ENCODE measurements at places on chromosomes 7 and 10.

DNA sequence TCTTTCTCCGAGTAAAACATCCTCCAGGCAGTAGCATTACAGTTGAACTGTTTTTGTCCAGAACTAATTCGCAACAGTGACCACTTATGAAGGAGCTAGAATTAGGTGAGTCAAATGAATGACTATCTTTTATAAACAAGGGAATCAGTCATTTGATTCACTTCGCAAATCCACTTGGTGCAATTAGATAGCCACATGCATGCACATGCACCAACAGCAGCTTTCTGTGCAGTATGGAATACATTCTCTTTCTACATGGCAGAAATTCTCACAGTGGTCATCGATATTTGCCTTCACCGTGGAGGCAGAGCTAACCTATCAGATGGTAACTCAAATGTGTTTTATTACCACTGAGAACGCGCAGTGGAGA lies 118.8 kb downstream of the CDK6 start:
- DNase-seq, result no peak

DNA sequence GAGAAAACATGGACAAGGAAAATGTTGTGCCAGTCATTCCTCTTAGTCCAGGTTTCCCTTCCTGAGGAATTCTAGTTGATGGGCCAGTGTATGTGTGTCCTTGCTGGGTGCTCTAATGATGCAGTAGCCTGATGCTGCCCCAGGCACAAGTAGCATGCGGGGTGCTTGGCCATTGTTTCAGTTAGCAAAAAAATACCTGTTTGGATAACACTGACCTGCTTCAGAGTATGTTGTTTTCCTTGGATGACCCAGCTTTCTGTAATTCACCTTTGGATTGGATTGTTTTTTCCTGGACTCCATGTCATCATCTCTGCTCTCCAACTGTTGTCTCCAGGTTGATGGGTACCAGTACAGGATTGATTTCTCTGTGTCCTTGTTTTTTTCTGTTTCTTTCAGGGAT lies 169.2 kb downstream of the SND1 start:
- DNase-seq, result no peak

GRCh38 chr7:67619175-67619574 lies 622.5 kb downstream of the TYW1 start:
- no peak for DNase-seq

DNA sequence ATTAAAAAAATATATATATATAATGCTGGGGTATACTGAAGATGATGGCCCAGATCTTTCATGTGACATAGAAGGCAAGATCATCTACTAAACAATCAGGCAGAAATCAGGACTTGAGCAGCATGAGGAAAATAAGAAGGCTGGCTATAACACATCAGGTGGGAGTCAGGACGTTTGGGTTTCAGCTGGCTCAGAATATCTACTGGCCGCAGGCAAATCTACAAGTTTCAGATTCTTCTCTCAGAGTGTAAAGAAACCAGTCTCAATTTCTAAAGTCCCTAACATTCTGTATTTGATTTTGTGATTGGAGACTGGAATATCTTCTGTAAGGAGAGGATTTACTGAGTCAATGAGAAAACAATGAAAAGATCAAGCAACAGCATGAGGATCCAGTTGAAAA lies 37.7 kb upstream of the FAM3C start:
- DNase-seq, result no peak
